ENCODE measurements at places on chromosomes 1 and 21. TPM values are rescaled to one million over a fixed set of nuclear protein-coding genes. Genes with fewer than 3 reads are reported as not detected.

DNA sequence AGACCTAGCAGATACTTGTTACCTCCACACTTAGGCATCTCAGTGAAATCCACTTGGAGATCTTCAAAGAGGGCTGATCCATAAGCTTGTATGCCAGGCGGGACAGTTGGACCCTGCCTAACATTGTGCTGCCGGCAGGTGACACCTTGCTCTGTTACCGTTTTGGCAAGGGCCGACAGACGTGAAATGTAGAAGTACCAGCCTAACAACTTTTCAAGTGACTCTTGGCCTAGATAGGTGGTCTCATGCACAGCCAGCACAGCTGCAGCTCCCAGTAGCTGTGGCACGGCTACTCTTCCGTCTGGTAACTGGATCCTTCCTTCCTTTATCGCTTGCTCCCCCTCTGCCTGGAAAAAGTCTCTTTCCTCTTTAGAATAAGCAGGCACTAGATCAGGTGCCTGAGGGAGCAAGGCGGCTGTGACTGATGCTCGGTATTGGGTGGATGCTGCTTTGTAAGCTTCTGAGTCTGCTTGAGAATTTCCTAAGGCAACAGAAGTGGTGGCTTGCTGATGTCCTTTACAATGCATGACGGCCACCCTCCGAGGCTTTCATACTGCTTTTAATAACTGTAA is 713.5 kb downstream of the AMY1C start:
- DNase-seq, result no peak

GRCh38 chr1:55329808-55330432 is 114.8 kb upstream of the USP24 start:
- DNase-seq, result no peak

GRCh38 chr1:21570885-21571284 is 61.7 kb downstream of the ALPL start:
- no peak for DNase-seq

DNA sequence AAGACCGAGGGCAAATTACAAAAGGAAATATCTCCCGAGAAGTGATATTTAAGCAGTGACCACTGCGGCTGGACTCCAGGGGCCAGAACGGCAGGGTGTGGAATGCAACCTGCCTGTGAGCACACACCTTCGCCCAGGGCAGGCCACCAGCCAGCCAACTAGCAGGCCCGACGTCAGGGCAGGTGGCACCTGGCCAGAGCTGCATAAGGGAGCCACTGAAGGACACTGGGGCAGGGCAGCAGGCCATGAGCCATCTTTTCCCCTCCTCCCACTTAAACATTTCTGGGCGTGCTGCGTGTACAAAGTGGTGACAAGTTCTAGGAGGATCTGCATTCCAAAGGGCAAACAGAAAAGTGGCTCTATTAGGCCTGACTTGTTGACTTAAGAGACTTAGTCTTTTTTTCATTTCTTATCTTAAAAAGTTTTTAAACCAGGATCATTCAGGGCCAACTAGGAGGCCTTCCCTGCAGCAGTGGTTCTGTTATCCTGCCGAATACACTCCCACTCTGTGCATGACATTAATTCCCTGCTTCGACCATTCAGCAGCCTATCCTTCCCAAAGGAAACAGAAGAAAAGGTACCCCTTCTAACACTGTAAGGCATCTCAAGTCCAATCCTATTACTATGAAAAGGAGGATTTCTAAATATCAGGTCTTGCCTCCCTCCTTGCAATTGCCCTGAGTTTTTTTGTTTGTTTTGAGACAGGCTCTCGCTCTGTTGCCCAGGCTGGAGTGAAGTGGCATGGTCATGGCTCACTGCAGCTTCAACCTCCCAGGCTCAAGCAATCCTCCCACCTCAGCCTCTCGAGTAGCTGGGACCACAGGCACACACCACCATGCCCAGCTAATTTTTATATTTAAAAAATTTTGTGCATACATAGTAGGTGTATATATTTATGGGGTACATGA is 96.3 kb downstream of the BCAR3 start:
- DNase-seq, result no peak

The S100A11 gene
- polyA plus RNA-seq, result 362 TPM

The ELF3 gene
- 76.9 TPM for polyA plus RNA-seq

The PPIAL4G gene
- not detected for polyA plus RNA-seq

The CLDN19 gene
- 111 TPM for polyA plus RNA-seq

The KCNK2 gene
- 2.9 TPM for polyA plus RNA-seq

The CLCA1 gene
- not detected for polyA plus RNA-seq
